Endothelial cell of umbilical vein (primary cell): ENCODE measurements at places on chromosomes 5 and 9.

GRCh38 chr9:125821078-125821477 lies 73.9 kb downstream of the PBX3 start:
- DNase-seq, result no peak

- DNase-seq, result no peak
These were observed 16.0 kb downstream of the FRRS1L start for GRCh38 chr9:109150925-109151545.

DNA sequence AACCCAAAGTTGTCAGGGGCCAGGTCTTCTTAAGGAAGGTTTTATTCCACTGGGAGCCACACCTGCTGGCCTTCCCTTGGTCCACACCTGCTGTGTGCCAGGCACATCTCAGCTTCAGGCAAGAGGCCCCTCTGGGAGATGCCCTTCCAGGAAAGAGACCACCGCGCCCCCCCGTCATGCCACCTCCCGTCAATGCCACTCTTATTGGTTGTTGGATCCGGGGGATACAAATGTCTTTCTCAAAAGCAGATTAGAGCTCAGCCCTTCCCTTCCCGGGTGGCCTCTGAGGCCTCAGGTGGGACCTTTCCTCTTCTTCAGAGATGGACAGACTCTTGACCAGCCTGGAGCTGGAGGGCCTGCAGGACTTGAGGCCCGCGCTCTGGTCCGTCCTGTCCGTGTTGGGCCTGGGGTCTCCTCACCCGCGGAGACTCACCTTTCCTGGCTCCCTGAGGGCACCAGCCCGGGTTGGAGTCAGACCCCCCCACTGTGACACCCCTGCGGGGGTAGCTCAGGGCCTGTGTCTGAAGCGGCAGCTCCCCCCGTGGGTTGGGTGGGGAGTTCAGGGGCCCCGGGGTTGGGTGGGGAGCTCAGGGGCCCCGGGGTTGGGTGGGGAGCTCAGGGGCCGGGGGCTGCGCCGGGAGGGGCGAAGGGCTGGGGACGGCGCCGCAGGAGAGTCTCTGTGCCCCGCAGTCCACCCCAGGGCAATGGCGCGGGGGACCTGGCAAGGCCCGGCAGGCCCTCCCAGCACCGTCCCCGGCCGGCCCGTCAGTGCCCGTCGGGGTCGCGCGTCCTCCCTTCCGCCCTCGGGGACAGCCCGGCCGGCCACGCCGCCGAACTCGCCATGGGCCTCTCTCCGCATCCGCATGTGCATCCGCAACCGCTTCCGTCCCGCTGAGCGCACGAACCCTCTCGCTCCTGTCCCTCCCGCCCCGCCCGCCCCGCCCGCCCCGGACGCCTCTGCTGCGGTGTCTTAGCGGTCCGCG lies 3.7 kb upstream of the SLC9A3 start:
- DNase-seq, result no peak

- no peak for DNase-seq
These were observed 34.5 kb upstream of the KCNMB1 start for GRCh38 chr5:170423692-170424091.

DNA sequence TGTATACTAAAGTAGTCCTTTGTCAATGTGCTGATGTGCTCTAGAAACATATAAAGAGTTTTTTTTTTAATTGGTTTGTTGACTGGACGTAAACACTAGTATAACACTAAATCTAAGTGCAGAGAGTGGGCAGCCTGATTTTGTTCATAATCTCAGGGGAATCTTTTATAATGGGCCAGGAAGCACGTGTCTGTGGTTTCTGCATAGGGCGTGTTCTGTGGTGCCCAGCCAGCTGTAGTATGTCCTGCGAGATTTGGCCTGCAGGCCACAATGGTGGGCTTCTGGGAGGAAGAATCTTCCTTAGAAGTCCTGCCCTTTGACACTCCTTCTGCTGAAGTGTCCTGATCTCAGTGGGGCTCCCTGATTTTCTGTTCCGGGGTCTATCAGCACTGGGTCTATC lies 49.0 kb upstream of the DHFR start:
- DNase-seq, result no peak

- DNase-seq, result no peak
These were observed 40.6 kb downstream of the ZNF883 start for GRCh38 chr9:112971415-112971814.

GRCh38 chr5:158770506-158770905 lies 329.2 kb downstream of the EBF1 start:
- DNase-seq, result no peak

- no peak for DNase-seq
These were observed 100.6 kb downstream of the ARHGAP26 start for GRCh38 chr5:142870532-142871362.

GRCh38 chr9:6443661-6444060 lies 30.7 kb downstream of the UHRF2 start:
- no peak for DNase-seq

DNA sequence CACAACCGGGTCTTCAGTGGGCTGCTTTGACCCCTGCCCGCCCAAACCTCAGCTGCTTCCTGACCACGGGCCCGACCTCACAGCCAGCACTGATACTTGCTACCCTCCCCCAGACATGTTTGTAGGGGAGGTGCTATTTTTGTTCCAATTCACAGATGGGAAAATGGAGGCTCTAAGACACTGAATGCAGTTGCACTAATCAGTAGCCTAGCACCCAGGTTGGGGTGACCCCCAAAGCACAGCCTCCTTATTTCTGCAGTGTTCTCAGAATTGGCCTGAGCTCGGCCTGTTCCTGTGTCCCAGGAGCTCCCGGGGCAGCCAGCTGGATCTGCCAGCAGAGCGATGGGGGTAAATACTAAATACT lies 22.6 kb downstream of the LAMC3 start:
- DNase-seq, result no peak

DNA sequence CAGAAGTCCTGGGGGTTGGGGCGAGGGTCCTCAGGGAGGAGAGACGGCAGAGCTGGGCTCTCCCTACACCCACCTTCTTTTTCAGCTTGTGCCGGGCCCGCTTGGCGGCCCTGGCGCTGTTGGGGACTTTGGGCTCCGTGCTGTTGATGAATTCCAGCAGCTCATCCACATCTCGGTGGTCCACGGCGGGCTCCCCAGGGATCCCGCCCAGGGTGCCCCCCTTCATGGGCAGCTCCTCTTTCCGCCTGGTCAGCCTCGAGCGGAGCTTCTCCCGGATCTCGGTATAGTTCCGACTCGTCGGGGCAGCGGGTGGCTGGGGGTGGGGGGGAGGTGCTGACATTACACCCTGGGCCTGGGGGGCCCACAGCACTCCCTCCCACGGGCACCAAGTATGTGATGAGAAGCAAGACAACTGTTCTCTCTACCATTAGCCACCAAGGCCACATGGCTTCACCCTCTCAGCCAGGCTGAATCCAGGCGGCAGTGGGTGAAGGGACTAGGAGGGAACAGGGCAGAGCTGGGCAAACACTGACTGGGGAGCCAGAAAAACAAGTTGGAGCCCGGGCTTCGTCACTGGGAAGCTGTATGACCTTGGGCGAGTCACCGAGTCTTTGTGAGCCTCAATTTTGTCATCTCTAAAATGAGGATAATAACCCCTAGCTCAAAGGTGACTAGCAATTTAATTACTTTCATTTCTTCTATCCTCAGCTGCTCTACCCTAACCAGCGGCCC lies 14.6 kb upstream of the DDX41 start:
- no peak for DNase-seq

GRCh38 chr9:128099231-128099931 lies 28.1 kb downstream of the PTGES2 start:
- no peak for DNase-seq

DNA sequence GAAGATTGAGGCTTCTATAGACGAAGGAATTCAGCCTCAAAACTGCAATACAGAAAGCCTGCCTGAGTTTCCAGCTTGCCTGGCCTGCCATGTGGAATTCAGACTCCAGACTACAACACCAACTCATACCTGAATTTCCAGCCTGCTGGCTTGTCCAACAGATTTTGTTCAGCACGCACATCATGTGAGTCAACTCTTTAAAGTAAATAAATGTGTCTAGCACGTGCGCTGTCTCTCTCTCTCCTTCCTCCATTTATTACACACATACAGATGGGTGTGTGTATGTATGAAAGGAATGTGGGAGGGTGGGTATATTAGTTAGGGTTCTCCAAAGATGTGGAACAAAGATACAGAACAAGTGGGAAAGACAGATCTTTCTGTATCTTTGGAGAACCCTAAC lies 82.4 kb upstream of the TAS2R1 start:
- DNase-seq, result no peak

DNA sequence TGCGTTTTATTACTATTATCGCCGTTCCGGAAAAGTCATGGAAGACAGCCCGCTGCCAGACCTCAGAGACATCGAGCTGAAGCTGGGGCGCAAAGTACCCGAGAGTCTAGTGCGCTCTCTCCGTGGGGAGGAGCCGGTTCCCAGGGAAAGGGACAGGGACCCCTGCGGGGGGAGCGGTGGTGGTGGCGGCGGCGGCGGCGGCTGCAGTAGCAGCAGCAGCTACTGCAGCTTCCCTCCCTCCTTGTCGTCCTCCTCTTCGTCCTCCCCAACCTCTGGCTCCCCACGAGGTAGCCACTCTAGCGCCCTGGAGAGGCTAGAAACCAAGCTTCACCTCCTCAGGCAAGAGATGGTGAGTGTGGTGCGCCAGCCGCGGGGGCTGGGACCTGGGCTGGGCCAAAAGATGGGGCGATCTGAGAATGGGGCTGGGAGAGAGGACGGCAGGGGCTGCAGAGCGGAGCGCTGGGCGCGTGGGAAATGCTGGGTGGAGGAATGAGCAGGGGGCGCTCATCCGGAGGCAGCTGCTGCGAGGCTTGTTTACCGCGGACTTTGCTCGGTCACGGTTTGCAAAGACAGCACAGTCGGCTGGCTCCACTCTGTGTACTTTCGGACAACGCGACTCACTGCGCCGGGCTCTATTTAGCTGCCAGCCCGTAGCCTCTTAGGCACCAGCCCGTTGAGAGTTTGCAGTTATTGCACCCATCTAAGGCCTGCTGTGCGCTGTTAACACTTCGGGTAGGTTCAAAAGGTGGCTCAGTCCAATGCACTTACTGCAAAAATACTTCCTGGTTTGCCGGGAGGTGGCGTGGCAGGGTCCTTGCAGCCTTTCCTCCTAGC lies 1.1 kb downstream of the LURAP1L start:
- DNase-seq, result peak; percentile 83

DNA sequence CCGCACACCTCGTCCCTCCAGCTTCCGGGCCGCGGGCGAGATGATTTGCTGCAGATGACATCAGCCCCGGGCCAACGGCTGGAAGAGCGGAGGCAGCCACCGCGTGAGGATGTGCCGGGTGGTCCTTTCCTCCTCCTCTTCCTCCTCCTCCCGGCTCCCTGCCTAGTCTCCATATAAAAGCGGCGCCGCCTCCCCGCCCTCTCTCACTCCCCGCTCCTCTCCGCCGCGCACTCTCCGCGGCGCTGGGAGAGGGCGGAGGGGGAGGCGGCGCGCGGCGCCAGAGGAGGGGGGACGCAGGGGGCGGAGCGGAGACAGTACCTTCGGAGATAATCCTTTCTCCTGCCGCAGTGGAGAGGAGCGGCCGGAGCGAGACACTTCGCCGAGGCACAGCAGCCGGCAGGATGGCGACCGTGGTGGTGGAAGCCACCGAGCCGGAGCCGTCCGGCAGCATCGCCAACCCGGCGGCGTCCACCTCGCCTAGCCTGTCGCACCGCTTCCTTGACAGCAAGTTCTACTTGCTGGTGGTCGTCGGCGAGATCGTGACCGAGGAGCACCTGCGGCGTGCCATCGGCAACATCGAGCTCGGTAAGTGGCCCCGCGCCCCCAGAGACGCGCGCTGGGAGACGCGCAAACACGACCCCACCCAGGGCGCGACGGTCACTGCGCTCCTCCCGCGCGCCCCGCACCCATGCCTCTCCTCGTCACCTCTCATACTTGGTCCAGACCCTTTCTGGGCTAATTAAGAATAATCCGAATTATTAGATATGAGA lies at the start of gene MAP1B:
TSS of gene MAP1B (plus strand) at position 345 of the 770 bp plus-strand sequence. CDS start at position 402, 57 bp downstream.
- DNase-seq, result peak; percentile 56

DNA sequence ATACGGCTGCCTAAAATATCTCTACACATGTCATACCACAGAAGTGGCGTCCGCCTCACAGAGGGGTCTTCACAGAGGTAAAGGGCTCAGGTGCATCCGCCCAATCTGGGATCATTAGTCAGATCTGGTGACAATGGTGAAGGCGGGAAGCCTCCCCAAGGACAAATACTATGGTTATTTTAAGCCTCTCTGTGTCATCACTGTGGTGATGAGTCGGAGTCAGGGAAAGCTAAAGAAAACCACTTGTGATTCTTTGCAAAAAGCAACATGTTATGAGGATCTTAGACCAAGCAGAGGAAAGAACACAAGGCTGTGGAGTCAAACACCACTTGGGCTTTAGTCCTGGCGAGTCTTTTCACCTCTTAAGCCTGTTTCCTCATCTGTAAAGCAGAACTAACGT lies 190.4 kb downstream of the DRD1 start:
- DNase-seq, result no peak

GRCh38 chr9:130975156-130975555 lies 33.8 kb upstream of the LAMC3 start:
- no peak for DNase-seq

- peak; percentile 45 for DNase-seq
These were observed 19.5 kb upstream of the ASPN start for GRCh38 chr9:92501671-92502393.
